ENCODE measurements at places on chromosomes 1 and 21.

- DNase-seq: no peak
These were observed 765.5 kb upstream of the PRMT6 start for GRCh38 chr1:106290805-106291501.

DNA sequence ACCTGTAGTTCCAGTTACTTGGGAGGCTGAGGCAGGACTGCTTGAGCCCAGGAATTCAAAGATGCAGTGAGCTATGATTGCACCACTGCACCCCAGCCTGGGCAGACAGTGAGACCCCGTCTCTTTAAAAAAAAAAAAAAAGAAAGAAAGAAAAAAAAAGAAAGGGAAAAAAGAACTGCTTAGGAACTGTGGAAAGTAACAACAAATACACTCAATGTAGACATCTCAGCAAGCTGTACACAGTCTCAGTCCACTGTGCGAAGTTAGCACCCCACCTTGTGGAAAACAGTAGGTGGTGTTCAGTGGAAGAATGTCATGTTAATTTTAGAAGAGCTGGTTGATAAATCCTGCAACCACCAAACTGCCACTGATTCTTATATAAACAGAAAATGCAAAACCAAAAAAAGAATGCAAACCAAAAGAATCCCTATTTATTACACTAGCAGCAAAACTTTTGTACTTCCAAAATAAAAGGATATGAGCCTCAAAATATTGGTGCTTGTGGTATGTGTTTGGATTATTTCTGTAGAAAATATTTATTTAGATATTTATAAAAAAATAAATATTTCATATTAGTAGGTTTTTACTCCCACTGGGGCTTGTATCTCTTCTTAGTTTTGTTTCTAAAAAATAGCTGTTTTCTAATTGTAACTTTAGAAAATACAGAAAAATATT lies 31.1 kb downstream of the ALG14 start:
- DNase-seq: no peak

GRCh38 chr1:180501865-180502360 lies 464 bp downstream of the ACBD6 start:
- DNase-seq: no peak

DNA sequence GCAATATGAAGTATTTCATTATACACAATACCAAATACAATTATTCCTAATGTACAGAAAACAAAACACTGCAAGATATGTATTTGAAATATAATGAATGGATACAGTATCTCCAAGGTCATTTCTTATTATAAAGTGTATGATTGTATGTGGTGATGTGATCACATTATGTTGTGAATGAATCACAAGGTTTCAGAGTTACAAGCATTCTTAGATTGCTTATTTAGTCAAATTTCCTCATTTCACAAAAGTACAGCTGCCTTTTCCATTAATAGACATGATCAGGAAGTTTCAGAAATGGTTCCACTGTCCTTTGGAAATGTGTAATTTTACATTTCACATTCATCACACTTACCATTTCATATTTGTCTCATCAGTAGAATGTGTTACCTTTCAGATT lies 28.3 kb upstream of the NEK7 start:
- DNase-seq: no peak

DNA sequence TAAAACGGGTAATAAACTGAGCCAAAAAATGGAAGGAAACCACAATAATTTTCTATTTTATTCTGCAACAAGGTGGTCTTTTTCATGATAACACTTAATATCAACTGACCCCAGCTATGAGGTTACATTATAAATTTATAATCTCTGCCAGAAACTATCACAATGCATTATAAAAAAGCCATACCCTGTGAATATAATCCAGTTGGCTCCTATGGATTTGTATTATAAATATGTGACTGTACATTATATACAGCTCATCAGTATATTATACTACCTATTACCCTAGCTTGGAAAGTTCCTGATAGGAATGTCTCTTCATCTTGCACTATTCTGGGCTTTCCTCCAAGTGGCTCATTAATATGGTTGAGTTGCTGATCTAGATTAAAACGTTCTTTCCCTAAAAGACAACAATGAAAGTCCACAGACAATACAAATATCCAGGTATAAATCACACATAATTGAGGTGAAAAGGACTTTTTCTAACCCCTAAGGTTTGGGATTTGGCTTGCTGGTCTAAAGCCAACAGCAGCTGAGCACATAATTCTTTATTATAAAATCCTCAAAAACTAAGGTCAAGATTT lies 487.7 kb downstream of the TTLL7 start:
- DNase-seq: no peak
